ENCODE measurements at places on chromosomes 1 and 21. TPM values are rescaled to one million over a fixed set of nuclear protein-coding genes. Genes with fewer than 3 reads are reported as not detected.

The NBPF4 gene
- polyA plus RNA-seq, result not detected

The OR2L3 gene
- polyA plus RNA-seq, result not detected

The NOS1AP gene
- polyA plus RNA-seq, result 12.5 TPM

The DCAF8 gene
- 272 TPM for polyA plus RNA-seq

The TNFRSF1B gene
- 7.7 TPM for polyA plus RNA-seq

The NPR1 gene
- 73.4 TPM for polyA plus RNA-seq

The PEAR1 gene
- 22.8 TPM for polyA plus RNA-seq

The SWT1 gene
- polyA plus RNA-seq, result 7.9 TPM

The SLC44A3 gene
- polyA plus RNA-seq, result 88.2 TPM

The ACOT11 gene
- 15.0 TPM for polyA plus RNA-seq

The SLC16A4 gene
- polyA plus RNA-seq, result 59.4 TPM

The SYNC gene
- 1.3 TPM for polyA plus RNA-seq

The TMEM240 gene
- polyA plus RNA-seq, result 6.9 TPM

The KIF21B gene
- 1.7 TPM for polyA plus RNA-seq

The ZMYND12 gene
- polyA plus RNA-seq, result 4.4 TPM

The SYTL1 gene
- 8.3 TPM for polyA plus RNA-seq

The DESI2 gene
- polyA plus RNA-seq, result 51.8 TPM

The FALEC gene
- not detected for polyA plus RNA-seq

The CD2 gene
- polyA plus RNA-seq, result 0.34 TPM

The CYYR1 gene
- polyA plus RNA-seq, result 52.5 TPM

The OXCT2 gene
- polyA plus RNA-seq, result 0.27 TPM
